Kidney glomerular epithelial cell (primary cell): ENCODE measurements at places on chromosomes 16 and 17.
A peak's percentile ranks its signal among the peaks of the same experiment; 100 is the strongest.

- no peak for DNase-seq
These were observed 180.2 kb upstream of the CDH5 start for GRCh38 chr16:66186251-66186785.

DNA sequence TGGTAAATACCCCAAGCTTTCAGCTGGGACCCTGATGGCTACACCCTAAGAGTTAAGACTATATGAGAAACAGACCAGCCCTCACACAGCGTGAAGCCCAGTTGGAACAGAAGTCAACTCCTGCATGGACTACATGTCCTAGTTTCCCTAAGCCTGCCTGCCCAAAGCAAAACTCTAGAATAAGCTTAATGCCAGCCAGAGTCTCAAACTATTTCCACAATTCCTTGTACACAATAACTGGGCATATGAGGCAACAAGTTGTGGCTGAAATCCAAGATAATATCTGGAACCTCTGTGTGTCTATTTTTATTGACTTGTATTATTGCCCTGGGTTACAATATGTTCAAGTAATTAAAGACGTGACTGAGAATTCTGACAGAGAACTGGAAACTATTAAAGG is 19.4 kb downstream of the MYH10 start:
- DNase-seq, result no peak

DNA sequence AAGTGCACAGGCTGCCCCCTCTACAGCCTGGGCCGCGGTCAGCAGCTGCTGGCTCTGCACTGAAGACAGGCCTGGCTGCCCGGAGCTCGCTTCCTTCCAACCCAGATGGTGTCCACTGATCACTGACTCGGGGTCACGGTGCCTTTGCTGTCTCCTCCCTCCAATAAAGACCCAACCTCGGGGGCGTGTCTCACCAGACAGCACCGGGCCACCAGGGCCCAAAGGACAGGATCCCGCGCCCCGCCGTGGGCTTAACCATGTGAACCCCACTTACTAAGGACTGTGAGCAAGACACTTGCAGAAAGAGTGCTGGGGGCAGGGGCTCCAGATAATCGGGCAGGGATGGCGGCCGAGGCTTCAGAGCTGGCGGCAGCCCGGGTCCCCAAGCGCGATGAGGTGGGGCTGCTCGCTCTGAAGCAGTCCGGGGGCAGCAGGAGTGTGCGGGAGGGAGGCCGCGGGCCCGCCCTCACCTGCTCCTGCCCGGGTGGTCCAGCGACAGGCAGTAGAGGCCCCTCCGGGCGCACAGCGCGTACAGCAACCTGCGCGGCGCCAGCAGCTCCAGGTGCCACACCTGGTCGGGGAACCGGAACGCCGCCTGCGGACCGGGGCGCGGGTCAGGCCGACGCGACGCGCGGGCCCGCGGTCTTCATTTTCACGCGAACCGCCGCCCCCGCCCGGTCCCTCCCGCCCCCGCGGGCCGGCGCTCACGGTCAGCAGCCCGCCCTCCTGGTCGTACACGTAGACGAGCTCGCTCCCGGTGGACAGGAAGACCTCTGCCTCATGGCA is 502 bp downstream of the FAAP100 start:
- no peak for DNase-seq

DNA sequence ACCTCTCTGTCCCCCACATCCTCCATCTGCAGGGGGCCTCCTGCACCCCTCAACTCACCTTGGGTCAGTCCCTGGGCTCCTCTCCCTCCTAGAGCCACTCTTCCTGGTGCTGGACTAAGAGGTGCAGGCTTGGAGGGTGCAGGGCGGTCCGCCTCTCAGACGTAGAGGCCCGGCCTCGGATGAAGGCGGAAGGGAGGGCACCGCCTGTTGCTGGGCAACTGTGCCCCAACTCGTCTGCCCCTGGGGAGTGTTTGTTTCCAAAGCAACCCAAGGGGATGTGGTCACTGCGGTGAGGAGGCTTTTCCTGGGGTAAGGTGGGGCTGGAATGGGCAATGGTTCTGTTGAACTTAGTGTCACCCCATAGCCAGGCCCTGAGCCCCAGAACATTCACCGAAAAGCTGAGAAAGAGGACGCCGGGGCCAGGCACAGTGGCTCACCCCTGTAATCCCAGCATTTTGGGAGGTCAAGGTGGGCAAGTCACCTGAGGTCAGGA is at the start of gene C16orf54:
Gene C16orf54, minus strand, starts transcription at position 138 of the 493 bp plus-strand sequence. CDS start 1,039 bp downstream, outside the sequence.
- no peak for DNase-seq

GRCh38 chr16:55506083-55506482 is 2.8 kb upstream of the LPCAT2 start:
- DNase-seq, result no peak

DNA sequence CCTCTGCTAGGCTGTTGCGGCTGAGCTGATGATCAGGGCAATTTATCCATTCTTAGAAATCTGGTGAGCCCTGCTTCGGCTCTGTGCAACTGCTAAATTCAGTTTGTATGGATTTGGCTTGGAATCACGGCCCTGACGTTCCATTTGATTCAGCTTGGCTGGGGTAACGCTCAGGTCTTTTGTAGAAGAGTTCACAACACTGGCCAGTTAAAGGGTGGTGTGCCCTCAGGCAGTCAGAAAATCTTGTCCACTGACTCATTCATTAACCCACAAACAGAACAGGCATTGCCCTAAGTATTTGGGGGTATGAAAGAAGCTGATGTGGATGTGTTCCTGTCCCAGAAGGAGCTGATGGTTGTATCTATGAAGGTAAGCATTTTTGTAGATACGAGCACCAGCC is 53.9 kb downstream of the GNAO1 start:
- no peak for DNase-seq

DNA sequence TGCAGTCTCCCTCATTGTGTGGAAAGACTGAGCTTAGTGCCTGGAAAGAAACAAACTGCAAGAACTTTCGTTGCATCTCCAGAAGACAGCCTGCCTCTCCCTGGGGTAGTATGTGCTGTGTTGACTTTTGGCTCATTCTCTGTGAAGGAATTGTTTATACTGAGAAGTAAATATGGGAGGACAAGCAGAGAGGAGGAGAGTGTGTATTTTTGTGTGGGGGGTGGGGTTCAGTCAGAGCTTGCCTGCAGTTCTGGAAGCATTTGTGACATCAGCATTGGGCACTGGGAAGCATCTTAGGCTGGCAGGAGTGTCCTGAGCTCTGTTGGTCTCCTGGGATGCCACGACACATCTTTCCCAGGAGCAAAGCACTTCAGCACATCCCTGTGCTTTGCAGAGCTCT is 147.9 kb downstream of the HS3ST3B1 start:
- DNase-seq, result no peak

- no peak for DNase-seq
These were observed 53.3 kb upstream of the LYRM9 start for GRCh38 chr17:27946513-27946912.

DNA sequence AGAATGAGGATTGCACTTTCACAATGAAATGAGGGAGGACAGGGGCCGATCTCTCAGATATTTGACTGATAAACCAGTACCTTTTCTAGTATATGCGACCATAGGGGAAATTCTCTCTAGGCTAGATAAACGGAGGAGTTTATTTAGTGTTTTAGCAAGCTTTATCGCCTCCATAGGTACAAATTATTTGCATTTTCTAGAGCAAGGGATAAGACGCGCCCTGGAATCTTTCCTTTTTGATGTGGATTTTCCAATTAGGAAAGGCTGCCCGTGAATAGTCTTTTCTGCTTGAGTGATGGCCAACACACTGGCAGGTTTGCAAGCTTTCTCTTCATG is 351 bp upstream of the GDPD1 start:
- no peak for DNase-seq

GRCh38 chr16:56972403-56973293 is 10.9 kb downstream of the CETP start:
- DNase-seq, result no peak

DNA sequence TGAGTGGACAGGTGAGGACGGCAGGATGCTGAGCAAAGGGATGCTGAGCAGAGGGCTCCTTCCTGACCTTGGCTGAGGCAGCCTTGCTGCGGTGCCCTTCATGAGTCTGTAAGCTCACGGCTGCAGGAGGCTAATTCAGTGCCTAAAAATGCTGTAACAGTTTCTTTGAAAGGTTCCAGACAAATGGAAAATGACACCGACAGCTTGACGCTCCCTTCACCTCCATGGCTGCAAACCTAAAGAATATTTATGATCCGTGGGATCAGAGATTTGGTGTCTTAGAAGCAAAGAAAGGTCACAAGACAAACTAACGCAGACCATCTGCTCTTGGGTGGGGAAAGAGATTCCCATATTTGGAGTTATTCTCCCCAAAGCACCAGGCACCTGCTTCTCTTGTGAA is 28.0 kb downstream of the TOM1L2 start:
- no peak for DNase-seq

GRCh38 chr17:30237296-30238002 is 2.0 kb upstream of the SLC6A4 start:
- DNase-seq, result no peak

- DNase-seq, result no peak
These were observed 124.3 kb downstream of the NPIPB5 start for GRCh38 chr16:22634954-22635353.

DNA sequence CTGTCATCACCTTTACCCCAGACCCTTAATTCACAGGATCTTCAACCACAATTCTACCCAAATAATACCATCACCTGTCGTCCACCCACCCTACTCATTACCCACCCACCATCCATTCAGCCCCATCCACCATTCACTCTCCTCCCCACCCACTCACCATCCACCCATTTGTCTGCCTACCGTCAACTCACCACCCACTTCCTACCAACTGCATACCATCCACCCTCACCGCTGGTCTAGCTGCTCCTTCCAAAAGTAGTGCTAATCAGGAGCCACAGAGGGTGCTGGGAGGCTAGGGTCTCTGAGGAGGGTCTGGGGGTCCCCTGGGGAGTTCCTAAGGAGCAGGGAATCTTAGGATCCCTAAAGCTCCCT is 12.0 kb upstream of the IGFBP4 start:
- DNase-seq, result no peak

- no peak for DNase-seq
These were observed 26.3 kb upstream of the SLC38A8 start for GRCh38 chr16:84068783-84069462.

DNA sequence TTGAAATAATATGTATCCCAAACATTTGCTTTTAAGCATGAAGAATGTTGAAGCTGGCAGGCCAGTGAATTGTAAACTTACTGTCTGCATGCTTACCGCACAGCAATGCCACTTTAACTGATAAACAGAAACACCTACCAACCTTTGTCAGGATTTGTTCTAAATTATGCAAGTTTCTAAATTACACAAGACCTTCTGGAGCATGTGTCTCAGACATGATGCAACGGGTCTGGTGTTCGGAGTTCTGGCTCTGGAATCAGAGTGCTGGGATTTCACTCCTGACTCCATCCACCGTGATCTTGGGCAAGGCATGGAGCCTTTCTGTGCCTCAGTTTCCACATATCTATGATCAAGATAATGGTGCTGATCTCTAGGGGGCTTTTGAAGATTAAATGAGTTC is 111.2 kb downstream of the CCT6B start:
- DNase-seq, result no peak

DNA sequence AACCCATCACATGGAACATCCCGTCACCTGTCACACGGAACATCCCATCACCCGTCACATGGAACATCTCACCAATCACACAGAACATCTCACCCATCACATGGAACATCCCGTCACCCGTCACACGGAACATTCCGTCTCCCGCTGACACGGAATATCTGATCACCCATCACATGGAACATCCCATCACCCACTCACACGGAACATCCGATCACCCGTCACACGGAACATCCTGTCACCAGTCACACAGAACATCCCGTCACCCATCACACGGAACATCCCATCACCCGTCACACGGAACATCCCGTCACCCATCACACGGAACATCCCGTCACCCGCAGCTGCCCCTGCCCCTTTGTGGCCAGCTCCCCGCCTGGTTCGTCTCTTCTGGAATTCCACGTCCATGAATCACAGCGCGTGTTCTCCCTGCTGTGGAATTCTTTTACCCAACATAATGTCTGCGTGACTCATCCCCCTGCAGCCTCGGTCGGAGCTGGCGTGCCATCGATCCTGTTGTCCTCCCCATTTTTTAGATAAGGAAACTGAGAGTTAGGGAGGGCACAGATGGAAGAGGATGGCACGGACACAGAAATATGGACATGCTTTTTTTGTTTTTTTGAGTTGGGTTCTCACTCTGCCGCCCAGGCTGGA is 5.6 kb downstream of the CPNE7 start:
- DNase-seq, result peak; percentile 84

DNA sequence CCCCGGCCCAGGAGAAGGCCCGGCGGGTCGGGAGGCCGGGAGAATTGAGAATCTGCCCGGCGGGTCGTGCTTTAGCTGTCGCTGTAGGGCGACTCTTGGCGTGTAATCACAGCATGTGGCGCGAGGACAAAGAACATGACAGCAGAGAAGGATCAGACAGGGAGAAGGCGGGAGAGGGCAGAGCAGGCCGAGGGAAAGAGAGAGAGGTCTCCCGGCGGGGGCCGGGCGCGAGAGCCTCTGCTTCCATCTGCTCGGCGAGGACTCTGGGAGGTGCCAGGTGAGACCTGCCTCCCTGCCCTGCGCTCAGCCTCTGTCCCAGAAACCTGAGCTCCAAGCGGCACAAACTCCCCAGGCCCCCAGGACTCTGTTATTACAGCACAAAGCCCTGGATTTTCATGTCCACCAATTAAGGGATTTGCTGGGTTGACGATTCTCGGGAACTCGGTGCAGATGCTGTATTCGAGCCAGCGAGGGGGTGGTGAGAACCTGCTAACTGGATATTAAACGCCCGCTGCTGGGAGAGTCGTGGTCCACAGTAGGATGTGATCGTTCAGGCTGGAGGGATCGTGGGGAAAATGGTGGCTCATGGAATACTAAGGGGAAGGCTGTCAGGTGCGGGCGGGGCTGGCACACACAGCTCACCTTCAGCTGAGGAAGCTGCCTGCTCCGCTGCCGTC is 172.0 kb upstream of the CIBAR2 start:
- no peak for DNase-seq

DNA sequence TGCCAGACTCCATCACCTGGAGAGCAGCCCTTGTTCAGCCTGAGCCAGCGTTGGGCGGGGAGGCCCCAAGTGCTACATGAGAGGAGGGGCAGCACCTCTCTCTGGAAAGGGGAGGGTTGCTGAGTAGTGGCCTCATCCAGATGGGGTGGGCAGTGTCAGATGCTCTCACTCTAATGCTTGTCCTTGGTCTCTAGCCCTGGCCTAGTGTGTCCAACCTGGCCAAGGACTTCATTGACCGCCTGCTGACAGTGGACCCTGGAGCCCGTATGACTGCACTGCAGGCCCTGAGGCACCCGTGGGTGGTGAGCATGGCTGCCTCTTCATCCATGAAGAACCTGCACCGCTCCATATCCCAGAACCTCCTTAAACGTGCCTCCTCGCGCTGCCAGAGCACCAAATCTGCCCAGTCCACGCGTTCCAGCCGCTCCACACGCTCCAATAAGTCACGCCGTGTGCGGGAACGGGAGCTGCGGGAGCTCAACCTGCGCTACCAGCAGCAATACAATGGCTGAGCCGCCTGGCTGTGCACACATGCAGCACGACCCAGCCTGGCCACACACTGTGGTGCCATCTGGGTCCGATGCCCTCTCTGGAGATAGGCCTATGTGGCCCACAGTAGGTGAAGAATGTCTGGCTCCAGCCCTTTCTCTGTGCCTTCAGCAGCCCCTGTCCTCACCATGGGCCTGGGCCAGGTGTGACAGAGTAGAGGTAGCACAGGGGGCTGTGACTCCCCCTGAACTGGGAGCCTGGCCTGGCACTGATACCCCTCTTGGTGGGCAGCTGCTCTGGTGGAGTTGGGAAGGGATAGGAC is 4.3 kb downstream of the CTRL start:
- DNase-seq, result no peak
